GM06990 (cell line): ENCODE measurements at places on chromosomes 16 and 17.

- no peak for DNase-seq
Observed at GRCh38 chr16:19524356-19524615, 544 bp downstream of the CCP110 start.

DNA sequence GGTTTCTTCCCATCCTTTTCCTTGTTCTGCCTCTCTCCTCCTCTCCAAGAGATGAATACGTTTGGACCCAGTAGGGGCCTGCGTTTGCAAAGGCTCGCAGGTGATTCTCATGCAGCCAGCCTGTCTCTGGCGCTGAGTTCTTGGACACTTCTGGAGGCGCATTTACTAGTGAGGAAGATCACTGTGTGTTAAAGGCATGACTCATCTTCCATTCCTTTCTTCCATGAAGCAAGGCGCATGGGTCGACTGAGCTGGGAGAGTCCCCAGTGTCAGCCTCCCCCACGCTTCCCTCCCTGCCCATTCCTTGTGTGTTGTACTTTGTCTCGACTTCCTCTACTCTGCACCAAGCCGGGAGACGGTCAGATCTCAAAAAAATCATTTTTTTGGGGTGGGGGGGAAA, 159.9 kb upstream of the EEF2KMT start:
- DNase-seq = no peak

DNA sequence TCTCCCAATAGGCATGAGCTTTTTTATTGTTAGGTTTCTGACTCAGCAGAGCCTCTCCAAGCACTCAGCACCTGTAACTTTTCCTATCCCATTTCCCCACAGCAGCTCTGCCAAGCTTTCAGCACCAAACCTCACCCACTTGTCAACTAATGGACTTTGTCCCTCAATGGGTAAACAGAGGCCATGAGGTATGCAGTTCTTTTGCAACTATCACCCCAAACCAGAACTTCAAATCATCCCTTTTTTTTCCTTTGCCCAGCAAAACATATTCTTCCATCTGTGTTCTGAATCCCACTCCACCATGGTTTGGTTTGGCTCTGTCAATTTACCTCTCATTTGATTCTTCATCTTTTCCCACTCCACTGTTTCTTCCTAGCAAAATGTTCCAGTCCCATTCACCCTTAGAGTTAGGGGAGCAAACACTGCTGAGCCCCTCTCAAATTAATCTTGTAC, 58.1 kb downstream of the TOX3 start:
- DNase-seq = no peak

- DNase-seq = no peak
Observed at GRCh38 chr17:62696726-62697490, 69.4 kb downstream of the MRC2 start.

- no peak for DNase-seq
Observed at GRCh38 chr16:87548046-87548445, 54.3 kb upstream of the JPH3 start.

- DNase-seq = peak; percentile 54
Observed at GRCh38 chr16:80346111-80346632, 194.6 kb upstream of the DYNLRB2 start.

DNA sequence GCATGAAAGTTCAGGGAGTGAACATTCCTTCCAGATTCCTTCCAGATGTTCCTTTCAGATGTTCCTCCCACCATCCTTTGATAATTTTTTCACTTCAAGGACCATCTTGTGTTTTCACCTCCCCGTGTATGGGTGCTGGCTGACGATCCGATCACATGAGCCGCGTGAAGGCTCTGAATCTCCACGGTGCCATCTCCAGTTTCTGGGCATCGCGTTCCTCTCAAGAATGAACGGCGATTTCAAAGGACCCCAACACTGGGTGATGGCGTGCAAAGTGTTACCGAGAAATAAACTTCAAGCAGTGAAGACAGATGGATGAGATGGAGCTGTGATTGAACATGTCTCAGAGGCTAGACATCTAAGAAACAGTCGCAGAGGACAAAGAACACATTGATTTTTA, 245.3 kb downstream of the GSG1L start:
- no peak for DNase-seq

DNA sequence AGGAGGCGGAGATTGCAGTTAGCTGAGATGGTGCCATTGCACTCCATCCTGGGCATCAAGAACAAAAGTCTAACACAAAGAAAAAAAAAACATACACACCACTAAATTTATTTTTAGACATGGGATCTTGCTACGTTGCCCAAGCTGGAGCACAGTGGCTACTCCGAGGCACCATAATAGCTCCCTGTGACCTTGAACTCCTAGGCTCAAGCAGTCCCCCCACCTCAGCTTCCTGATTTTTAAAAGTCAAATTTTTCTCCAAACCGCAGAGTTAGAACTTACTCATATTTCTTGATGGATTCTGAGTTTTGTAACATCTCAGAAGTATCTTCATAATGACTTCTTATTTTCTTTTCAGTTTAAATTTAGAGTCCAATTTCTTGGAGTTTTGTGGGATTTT, 3.4 kb downstream of the CMTM4 start:
- no peak for DNase-seq

GRCh38 chr16:69112285-69113129, 7.1 kb downstream of the HAS3 start:
- no peak for DNase-seq

- DNase-seq = no peak
Observed at GRCh38 chr17:45101883-45102811, 30.2 kb downstream of the PLCD3 start.

DNA sequence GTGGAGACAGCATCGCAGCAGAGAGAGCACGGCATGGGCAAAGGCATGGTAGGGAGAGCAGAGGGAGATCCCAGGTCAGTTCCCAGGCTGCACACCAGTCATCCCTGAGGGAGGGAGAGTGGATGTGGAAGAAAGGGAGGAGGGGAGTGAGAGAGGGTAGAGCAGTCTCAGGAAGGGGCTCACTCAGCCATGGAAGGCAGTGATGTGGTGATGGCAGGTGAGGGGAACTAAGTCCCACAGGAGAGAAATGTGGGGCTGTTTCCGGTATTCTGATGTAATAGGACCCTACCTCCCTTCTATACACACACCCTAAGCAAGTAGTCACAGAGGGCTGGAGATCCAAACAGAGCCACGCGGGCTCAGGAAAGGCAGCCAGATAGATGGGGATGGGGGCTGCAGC, 500.3 kb upstream of the CDH11 start:
- no peak for DNase-seq

DNA sequence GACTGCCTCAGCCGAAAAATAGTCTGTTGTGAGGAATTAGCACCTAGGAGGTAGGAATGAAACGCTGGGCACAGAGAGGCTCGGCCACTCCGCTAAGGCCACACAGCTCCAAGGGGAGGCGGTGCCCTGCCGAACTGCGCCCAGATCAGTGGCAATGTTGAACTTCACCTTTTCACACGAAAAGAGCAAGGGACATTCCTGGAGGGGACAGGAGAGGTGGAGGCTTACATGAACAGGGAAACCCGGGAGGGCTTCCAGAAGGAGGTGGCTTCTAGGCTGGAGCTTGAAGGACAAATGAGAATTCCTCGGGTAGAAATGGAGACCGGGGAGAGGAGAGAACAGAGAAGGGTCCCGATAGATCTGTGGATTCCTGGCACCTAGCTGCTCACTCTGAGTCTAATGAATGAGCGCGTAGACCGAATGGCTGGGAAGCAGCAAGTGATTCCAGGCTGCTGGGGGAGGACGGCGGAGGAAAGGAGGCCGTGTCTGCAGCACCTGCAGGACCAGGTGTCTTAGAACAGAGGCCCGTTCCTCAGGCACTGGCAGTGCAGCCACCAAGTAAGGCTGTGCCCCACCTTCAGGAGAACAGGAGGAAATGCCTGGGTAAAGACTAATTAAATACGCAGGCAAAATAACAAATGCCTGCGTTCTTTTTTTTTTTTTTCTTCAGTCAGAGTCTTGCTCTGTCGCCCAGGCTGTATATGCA, 722 bp upstream of the SLC38A10 start:
- DNase-seq = peak; percentile 53

- DNase-seq = no peak
Observed at GRCh38 chr17:40937384-40937819, at the start of gene KRT23. Gene KRT23 (minus strand): TSS chr17:40937646. CDS start chr17:40936603, 1,043 bp downstream.

DNA sequence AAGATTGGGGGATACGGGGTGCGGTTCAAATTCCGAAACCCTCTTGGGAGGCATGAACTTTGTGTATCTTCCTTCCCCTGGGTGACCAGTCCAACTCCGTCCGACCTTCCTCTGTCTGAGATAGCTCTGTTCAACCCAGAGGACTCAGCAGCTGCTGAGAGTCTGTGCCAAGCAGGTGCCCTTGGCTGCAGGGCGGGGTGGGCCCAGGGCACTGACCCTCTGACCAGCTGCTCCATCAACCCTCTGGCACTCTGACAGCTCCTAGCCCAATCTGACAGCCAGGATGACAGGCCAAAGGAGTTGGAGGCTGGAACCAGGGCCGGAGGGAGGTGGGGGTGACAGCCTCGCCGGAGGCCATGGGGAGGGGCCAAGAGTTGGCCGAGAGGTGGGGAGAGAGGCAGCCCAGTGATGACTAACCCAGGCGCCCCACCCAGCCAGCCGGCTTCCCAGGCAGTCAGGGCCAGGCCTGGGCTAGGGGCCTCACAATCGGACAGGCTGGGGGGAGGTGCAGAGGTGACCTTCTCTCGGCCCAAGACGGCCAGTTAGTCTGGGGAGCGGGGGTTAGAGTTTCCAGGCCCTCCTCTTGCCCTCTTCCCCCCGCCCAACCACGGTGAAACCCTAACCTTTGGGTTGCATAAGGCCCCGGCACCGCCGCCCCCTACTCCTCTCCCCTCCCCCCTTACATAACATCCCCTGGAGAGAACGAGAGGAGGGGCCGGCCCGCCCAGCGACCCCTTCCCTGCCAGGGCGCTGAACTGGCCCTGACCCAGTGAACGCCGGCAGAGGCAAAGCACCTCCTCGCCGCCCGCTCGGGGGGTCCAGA, 5.0 kb upstream of the TLCD2 start:
- no peak for DNase-seq

GRCh38 chr16:8127070-8127469, 463.2 kb downstream of the TMEM114 start:
- no peak for DNase-seq

DNA sequence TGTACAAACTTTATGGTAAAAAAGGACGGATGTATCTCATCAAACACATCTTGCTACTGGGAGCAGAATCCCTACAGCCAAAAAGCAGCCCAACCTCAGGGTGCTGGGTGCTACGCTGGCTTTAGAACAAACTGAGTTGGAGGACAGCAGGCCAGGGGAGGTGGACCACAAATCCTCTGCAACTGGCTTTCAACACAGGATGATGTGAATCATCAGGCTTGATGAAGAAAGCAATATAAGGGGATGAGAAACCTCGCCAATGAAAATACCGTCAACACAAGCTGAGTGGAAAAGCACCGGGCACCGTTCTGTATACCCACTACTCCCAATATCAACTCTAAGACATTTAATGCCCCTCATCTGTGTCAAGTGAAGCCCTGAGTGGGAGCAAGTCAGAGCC, 14.3 kb downstream of the HBQ1 start:
- DNase-seq = no peak

GRCh38 chr16:48269011-48269410, 21.7 kb upstream of the ABCC11 start:
- DNase-seq = no peak

GRCh38 chr17:48804936-48805411, 12.1 kb downstream of the TTLL6 start:
- DNase-seq = peak; percentile 26

GRCh38 chr16:3868556-3868955, 12.0 kb downstream of the CREBBP start:
- DNase-seq = no peak

GRCh38 chr17:6099492-6099891, 29.3 kb downstream of the WSCD1 start:
- no peak for DNase-seq

DNA sequence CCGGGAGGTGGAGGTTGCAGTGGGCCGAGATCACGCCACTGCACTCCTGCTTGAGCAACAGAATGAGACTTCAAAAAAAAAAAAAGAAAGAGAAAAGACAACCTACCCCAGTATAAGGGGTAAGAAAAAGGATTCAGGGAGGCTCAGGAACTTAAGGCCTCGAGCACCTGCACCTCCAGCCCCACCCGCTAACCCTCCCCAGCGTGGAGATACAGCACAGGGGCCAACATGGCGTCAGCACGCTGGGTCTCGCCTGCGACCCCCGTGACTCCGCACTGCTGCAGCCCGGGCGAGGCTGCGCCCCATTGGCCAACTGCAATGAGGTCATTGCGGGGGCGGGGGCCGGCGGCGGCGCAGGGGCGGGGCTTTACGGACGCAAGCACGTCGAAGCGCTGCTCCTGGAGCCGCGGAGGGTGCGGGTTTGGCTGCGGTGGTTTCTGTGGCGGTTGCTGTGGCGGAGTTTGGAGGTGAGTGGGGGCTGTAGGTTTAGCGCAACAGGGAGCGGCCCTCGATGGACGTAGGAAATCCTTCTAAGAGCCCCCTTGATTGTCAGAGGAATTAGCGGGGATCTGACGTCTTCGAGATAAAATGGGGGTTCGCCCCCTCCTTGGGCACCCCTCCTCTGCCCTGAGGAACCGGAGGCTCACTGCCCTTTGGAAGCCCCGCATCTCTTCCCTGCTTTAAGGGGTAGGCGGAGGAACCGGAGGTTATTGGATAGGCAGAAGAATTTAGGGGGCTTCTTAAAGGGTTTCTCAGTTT, at the start of gene ATP6V0A1:
TSS of gene ATP6V0A1 (plus strand) at position 382 of the 759 bp plus-strand sequence. CDS start 2,017 bp downstream, outside the sequence.
- peak; percentile 92 for DNase-seq

DNA sequence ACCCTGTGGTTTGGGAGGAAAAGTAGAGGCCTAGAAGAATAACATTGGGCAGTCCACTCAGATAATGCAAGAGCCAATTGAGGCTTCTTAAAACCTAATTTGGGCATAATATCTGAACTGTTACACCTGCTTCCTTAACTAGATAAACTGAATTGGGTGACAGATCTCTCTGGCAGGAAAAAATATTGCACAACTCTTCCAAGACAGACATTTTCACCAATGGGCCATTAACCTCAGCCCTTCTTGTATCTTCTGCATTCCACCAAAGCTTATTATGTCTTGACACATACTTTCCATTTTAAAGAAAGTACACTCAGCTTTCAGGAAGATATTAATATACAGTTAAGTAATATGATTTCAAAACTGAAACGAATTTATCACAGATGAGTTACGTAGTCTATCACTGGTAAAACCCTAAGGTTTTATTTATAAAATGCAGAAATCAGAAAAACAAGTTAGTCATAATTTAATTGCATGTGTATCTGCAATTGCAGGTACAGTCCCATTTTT, 79.9 kb upstream of the MON1B start:
- DNase-seq = no peak

GRCh38 chr16:57289391-57290257, 5.2 kb upstream of the PLLP start:
- DNase-seq = no peak

GRCh38 chr16:89495121-89495520, 4.8 kb upstream of the ANKRD11 start:
- no peak for DNase-seq
